ENCODE measurements at places on chromosomes 5 and 9. TPM values are rescaled to one million over a fixed set of nuclear protein-coding genes. Genes with fewer than 3 reads are reported as not detected.

GRCh38 chr5:103744159-103744558, 181.6 kb upstream of the NUDT12 start:
- H3K4me1 ChIP-seq = no peaks in the 10 kb centered on the region
- H3K4me3 ChIP-seq = no peak overlapping the region
- no peak for DNase-seq
- H3K27me3 ChIP-seq = no peaks in the 10 kb centered on the region

DNA sequence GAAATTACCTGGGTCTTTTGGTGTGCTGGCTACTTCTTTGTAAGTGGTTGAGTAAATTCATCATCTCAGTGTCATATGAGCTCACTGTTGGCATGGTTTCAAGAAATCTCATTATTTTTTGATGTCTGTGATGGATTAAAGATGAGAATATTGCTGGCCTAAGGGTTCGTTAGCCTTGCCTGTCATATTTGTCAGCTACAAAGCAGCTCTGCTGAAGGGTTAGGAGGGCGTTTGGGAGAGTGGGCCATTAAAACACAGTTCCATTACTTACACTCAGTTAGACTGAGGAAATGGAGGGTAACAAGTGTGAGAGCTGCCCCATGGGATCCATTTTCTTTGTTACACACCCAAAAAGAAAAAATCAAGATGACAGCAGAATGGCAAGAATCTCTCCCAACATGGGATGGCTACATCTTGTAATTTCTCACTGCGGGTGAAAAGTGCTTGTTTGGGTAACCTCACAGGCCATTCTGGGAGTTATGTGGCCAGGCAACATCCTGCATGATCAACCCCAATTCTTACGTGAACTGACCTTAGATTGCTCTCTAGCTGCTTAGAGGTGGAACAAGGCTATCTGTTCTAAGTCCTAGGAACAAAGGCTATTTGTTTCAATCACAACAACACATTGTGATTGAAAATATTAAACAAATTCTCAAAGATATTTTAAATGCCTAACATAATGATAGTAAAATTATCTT, 609.5 kb upstream of the RGMB start:
- DNase-seq = no peak
- H3K27ac ChIP-seq = no peak overlapping the region
- H3K27me3 ChIP-seq = no peaks in the 10 kb centered on the region
- no peaks in the 10 kb centered on the region for H3K36me3 ChIP-seq
- no peaks in the 10 kb centered on the region for H3K4me1 ChIP-seq
- no peak overlapping the region for H3K4me3 ChIP-seq

GRCh38 chr5:143403334-143403592, 223 bp downstream of the NR3C1 start:
- H3K27me3 ChIP-seq = no peaks in the 10 kb centered on the region
- H3K4me3 ChIP-seq = peak overlapping the region; percentile 77
- peak overlapping the region; percentile 74 for H3K27ac ChIP-seq
- H3K4me1 ChIP-seq = peaks cover 9% of the 10 kb centered on the region
- H3K36me3 ChIP-seq = no peaks in the 10 kb centered on the region

GRCh38 chr5:138468966-138469539, 3.8 kb downstream of the EGR1 start:
- no peak overlapping the region for H3K4me3 ChIP-seq
- no peaks in the 10 kb centered on the region for H3K4me1 ChIP-seq
- no peaks in the 10 kb centered on the region for H3K27me3 ChIP-seq
- DNase-seq = peak; percentile 78

- no peaks in the 10 kb centered on the region for H3K4me1 ChIP-seq
- H3K27ac ChIP-seq = no peak overlapping the region
- no peaks in the 10 kb centered on the region for H3K36me3 ChIP-seq
- no peak overlapping the region for H3K4me3 ChIP-seq
Observed at GRCh38 chr9:96137671-96138429, 164.1 kb downstream of the HSD17B3 start.

- no peak overlapping the region for H3K4me3 ChIP-seq
- H3K27ac ChIP-seq = no peak overlapping the region
- no peak for DNase-seq
- no peaks in the 10 kb centered on the region for H3K36me3 ChIP-seq
Observed at GRCh38 chr5:177084175-177084574, 2.5 kb upstream of the FGFR4 start.

- DNase-seq = no peak
- H3K4me1 ChIP-seq = no peaks in the 10 kb centered on the region
- no peaks in the 10 kb centered on the region for H3K36me3 ChIP-seq
- no peaks in the 10 kb centered on the region for H3K27me3 ChIP-seq
Observed at GRCh38 chr5:37860206-37860605, 20.4 kb upstream of the GDNF start.

DNA sequence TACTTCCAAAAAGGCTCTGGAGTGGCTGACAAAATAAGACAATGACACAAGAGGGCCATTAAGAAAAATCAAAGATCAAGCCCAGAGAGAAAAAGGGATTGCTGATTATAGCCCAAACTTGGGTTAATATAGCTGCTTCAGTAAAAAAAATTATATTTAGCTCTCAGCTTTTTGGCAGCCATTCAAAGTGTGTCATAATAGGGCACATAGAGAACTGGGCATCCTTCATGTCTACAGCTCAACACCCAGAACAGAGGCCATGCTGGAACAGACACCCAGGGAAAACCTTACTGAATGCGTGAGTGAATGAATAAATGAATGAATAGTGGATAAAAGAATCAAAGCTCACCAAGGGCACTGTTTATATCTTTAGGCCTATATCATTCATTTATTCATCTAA, 110.1 kb downstream of the SLIT3 start:
- peaks cover 12% of the 10 kb centered on the region for H3K27me3 ChIP-seq
- H3K27ac ChIP-seq = no peak overlapping the region
- H3K4me3 ChIP-seq = no peak overlapping the region
- H3K4me1 ChIP-seq = no peaks in the 10 kb centered on the region
- DNase-seq = no peak
- H3K36me3 ChIP-seq = no peaks in the 10 kb centered on the region

DNA sequence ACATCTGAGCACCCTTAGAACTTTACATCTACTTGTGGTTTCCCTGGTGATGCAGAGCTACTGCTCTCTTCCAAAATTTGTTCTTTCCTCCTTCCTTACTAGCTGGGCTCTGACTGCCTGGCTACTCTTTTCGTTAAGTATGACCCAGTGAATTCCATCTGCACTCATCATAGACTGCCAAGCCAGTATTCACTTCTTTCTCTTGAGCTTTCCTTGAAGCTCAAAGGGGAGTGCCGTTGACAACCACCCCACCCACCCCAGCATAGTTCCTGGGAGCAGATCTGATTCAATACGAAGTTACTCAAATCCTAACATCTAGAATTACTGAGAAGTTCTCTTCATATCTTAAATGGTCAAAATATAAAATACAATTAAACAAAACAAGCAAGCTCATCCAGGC, 190.5 kb downstream of the ADAMTS12 start:
- H3K36me3 ChIP-seq = no peaks in the 10 kb centered on the region
- no peak overlapping the region for H3K27ac ChIP-seq
- H3K4me3 ChIP-seq = no peak overlapping the region
- no peaks in the 10 kb centered on the region for H3K27me3 ChIP-seq
- DNase-seq = no peak
- H3K4me1 ChIP-seq = no peaks in the 10 kb centered on the region

DNA sequence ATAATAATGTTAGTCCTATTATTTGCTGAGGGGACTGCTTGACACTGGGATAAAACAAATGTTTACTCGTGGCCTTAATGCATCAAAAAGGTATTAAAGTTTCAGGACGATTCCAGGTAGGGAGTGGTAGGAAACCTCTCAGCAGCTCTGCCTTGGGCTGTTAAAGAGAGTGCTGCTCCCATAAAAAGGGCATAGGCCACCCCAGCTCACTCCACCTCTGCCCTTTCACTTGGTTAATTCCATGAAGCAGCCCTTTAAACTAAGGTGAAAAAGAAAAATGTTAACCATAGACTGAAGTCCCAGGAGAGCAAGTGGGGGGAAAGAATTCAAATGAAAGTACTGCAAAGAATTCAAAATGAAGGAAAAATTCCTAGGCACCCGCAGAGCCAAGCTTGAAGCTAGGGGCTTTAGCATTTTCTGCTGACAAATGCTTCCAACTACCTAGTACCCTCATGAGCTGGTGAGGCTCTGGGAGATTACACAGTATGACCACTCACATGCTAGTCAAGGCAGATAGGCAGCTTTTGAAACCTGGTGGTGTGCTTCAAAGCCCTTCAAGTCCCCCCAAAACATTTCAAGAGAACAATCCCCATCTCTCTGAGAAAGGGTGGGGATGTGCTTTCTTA, 8.5 kb downstream of the KLF9 start:
- no peak for DNase-seq
- peaks cover 17% of the 10 kb centered on the region for H3K4me1 ChIP-seq
- H3K36me3 ChIP-seq = no peaks in the 10 kb centered on the region
- no peaks in the 10 kb centered on the region for H3K27me3 ChIP-seq

DNA sequence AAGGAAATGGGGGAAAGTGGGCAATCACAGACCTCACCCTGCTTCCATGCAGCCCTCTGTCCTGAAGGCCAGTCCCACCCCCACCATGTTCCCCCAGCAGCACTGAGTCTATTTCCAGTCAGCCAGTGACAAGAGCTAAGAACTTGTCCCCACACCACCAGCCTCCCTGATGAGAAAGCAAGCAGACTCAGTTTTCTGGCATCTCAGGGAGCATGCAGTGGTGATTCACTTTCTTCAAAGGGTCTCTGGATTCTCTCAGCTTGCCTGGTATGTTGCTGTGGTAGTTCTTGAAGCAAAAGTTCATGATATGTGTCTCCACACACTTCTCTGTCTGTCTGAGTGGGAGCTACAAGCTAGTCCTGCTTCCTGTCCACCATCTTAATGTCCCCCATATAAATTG, 799.9 kb upstream of the TYRP1 start:
- no peak overlapping the region for H3K4me3 ChIP-seq
- no peaks in the 10 kb centered on the region for H3K4me1 ChIP-seq
- no peaks in the 10 kb centered on the region for H3K36me3 ChIP-seq

DNA sequence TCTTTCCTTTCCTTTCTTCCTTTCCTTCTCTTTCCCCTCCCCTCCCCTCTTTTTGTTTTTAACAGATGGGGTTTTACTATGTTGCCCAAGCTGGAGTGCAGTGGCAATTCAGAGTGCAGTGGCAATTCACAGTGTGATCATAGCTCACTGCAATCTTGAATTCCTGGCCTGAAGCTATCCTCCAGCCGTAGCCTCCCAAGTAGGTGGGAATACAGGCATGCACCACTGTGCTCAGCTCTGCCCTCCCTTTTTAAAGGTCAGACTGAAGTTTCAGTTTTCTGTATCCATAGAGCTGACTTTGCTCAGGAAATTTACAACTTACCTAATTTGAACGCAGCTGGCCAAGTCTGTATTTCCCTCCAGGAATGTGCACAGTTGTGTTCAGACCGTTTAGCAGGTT, 696 bp downstream of the CCL28 start:
- H3K4me1 ChIP-seq = no peaks in the 10 kb centered on the region
- no peak for DNase-seq
- no peaks in the 10 kb centered on the region for H3K27me3 ChIP-seq
- no peak overlapping the region for H3K27ac ChIP-seq
- H3K4me3 ChIP-seq = no peak overlapping the region
- no peaks in the 10 kb centered on the region for H3K36me3 ChIP-seq

DNA sequence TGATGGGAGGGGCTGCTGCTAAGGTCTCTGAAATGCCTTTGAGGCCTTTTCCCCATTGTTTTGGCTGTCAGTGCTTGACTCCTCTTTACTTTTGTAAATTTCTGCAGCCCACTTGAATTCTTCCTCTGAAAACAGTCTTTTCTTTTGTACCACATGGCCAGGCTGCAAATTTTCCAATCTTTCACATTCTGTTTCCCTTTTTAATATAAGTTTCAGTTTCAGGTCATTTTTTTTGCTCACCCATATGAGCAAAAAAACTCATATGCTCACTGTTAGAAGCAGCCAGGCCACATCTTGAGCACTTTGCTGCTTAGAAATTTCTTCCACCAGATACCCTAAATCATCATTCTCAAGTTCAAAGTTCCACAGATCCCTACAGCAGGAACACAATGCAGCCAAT, 234.6 kb upstream of the ADRA1B start:
- no peak overlapping the region for H3K4me3 ChIP-seq
- H3K4me1 ChIP-seq = no peaks in the 10 kb centered on the region
- no peak for DNase-seq
- H3K27ac ChIP-seq = no peak overlapping the region
- H3K36me3 ChIP-seq = no peaks in the 10 kb centered on the region

GRCh38 chr5:138972836-138973235, 97.7 kb upstream of the LRRTM2 start:
- no peak for DNase-seq
- H3K4me1 ChIP-seq = peaks cover 22% of the 10 kb centered on the region
- no peaks in the 10 kb centered on the region for H3K36me3 ChIP-seq
- H3K4me3 ChIP-seq = no peak overlapping the region
- no peaks in the 10 kb centered on the region for H3K27me3 ChIP-seq

DNA sequence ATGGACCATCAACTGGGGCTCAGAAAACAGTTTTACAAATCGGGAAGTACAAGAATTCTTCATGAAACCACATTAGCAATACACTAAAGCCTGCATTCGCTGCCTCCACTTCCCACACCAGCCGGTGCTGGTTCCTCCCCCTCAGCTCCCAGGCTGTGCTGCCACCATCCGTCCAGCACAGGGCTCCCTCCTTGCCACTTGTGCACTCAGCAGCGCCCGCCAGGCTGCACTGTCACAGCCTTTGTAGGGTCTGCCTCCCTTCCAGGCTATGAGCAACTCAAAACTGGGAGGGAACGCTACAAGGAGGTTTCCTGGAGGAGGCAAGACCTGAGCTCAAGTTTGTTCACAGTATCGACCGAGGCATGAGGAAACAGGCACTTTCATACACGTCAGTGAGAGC, 7.7 kb downstream of the MAPK9 start:
- H3K27ac ChIP-seq = no peak overlapping the region
- DNase-seq = no peak
- H3K4me1 ChIP-seq = peaks cover 4% of the 10 kb centered on the region

- H3K27ac ChIP-seq = no peak overlapping the region
- peaks cover 14% of the 10 kb centered on the region for H3K4me1 ChIP-seq
- DNase-seq = no peak
- H3K36me3 ChIP-seq = no peaks in the 10 kb centered on the region
Observed at GRCh38 chr5:78605611-78606010, 43.0 kb downstream of the LHFPL2 start.

GRCh38 chr5:663436-664342, 29.5 kb downstream of the TPPP start:
- peaks cover 6% of the 10 kb centered on the region for H3K36me3 ChIP-seq
- H3K27ac ChIP-seq = peak overlapping the region; percentile 43
- H3K27me3 ChIP-seq = no peaks in the 10 kb centered on the region
- DNase-seq = no peak
- H3K4me1 ChIP-seq = peaks cover 24% of the 10 kb centered on the region

GRCh38 chr9:116156621-116157314, 3.2 kb downstream of the PAPPA start:
- no peak overlapping the region for H3K4me3 ChIP-seq
- H3K4me1 ChIP-seq = no peaks in the 10 kb centered on the region
- no peaks in the 10 kb centered on the region for H3K36me3 ChIP-seq
- H3K27ac ChIP-seq = no peak overlapping the region

GRCh38 chr5:82551192-82551591, 273.0 kb upstream of the RPS23 start:
- H3K36me3 ChIP-seq = no peaks in the 10 kb centered on the region
- DNase-seq = no peak
- no peaks in the 10 kb centered on the region for H3K4me1 ChIP-seq
- H3K4me3 ChIP-seq = no peak overlapping the region
- no peaks in the 10 kb centered on the region for H3K27me3 ChIP-seq

XPA gene
- total RNA-seq = 9.3 TPM

SLC34A3 gene
- 0.15 TPM for total RNA-seq

GMCL2 gene
- not detected for total RNA-seq

ZNF366 gene
- not detected for total RNA-seq

CBY3 gene
- not detected for total RNA-seq

SEMA6A gene
- 6.7 TPM for total RNA-seq

TXNDC8 gene
- not detected for total RNA-seq

CPLANE1 gene
- total RNA-seq = 3.5 TPM

LCN10 gene
- not detected for total RNA-seq

RHOBTB3 gene
- 84.3 TPM for total RNA-seq
